ENCODE measurements at places on chromosomes 3 and 15.

- no peak for DNase-seq
These were observed 174.3 kb downstream of the EBLN2 start for GRCh38 chr3:73235768-73236167.

- DNase-seq, result no peak
These were observed 120.0 kb upstream of the ST8SIA2 start for GRCh38 chr15:92273723-92274122.

DNA sequence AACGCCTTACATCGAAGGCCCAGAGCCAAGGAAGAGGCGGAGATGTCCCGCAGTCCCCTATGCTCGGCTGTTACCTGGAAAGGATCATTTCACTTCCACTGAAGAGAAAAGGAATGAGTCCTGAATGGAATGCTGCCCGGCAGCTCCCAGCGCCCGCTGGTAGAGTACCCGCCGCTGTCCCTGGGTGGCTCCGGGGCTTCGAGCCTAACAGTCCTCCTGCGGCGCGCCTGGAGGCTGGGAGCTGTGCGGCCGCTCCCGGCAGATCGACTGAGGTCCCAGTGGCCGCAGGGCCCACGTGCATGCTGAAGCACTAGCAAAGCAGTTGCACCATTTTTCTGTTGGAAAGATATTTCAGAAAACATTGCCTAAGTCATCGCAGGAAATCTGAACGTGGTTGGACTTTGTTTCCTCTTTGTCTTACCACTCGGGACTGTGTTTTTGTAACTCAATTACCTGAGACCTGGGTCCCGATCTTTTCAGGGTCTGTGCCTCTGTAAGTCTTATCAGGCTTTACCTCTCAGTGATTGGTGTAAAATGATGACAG lies 984 bp downstream of the RNU6-1 start:
- no peak for DNase-seq

DNA sequence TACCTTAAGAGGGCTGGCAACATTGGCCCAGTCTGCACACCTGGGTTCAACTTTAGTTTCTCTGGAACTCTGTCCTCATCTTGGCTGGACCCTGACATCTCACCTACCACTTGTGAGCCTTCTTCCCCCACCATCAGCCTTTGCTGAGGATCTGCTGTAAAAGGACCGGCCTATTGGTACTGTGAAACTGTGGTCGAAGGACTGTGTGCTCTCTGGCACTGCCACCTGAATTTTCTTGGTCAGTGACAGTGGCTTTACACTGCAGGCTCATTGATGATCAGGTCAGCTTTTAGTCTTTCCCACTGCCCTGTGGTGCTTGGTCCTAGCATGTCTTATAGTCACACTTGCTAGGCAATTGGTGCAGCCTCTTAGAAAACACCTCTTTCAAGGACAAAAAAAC lies 86.9 kb downstream of the PEX5L start:
- DNase-seq, result no peak

DNA sequence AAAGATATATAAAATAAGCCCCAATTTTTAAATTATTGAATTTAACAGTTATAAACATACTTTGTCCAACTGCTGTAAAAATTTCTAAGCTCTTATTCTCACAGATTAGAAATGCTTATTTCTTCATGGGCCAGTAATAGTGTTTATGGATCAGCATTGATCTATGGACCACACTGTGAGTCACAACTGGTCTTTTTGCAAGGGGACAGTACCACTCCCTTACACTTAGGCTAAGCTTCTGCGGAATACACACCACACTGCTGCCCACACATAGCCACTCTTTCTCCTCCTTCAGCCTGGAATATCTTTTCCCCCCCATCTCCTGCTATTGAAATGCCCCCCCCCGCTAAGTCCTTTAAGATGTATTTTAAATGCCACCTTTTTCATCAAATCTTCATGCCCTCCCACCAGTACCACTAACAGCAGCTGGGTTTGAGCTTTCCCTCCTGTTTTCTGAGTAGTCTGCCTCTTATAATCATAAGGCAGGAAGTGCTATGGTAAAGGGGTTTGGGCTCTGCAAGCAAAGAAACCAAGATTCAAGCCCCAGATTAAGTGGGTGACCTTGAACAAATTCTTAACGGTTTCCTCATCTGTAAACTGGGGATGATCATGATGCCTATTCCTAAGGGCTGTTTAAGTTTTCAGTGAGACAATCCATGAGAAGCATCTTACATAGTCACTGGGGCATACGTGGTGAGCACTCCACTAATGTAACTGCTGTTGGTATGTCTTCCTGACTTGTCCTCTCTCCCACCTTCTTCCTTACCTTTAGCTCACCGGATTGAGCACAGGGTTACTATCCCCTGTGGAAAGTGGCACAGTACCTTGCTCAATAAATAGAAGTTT lies 69.2 kb downstream of the DCUN1D1 start:
- DNase-seq, result no peak

GRCh38 chr3:171284308-171285075 lies 175.7 kb downstream of the TNIK start:
- DNase-seq, result no peak

DNA sequence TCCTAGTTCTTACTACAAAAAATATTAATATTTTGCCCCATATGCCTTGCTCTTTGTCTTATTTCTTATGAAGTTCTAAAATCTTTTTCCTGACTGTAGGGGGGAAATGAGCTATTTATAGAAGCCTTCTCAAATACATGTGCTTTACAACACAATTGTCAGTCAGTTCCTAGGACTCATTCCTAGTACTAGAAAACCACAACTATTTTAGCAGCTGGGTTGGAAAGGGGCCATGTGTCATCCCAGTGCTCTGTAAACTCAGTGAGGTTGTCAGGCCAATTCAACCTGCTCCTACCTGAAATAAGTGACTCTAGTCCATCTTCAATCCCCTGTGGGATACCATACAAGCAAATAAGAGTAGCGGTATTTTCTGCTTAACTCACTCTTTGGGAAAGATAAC lies 153.8 kb downstream of the ULK4 start:
- DNase-seq, result no peak

GRCh38 chr3:42509111-42509510 lies 6.7 kb downstream of the VIPR1 start:
- DNase-seq, result no peak

- DNase-seq, result no peak
These were observed 357.2 kb downstream of the PDCD6IP start for GRCh38 chr3:34155666-34156065.

DNA sequence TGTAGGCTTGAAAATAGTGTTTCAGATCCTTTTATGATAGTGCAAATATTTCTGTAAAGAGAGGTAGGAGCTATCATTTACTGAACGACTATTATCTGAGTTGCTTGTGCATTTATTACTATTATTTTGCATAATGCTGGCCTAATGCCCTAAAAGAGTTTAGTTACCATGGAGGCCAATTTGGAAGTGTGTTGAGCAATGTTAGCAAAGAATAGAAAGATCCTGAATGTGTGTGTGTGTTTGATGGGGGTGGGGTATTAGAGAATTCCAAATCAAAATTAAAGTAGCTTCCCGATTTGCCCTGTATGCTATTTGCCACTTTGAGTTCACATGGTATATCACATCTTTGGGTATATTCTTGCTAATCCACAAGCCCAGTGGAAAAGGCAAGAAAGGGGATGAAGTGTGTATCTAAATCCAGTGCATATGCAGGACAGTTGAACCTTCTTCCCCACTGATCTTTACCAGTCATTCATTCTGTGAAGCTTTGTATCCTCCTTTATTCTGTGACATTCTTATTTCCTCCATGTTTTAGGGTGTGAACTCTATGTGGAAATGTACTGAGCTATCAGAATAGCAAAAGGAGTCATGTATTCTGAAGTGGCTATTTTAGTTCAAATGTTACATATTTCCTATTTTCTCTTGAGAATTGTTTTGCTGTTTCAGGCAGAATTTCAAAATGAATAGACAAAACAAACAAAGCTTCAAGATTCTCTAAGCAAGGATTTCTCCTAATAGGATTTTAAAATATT lies 45.7 kb upstream of the PLSCR5 start:
- DNase-seq, result no peak

- no peak for DNase-seq
These were observed 166.0 kb downstream of the ABHD5 start for GRCh38 chr3:43856761-43857160.

DNA sequence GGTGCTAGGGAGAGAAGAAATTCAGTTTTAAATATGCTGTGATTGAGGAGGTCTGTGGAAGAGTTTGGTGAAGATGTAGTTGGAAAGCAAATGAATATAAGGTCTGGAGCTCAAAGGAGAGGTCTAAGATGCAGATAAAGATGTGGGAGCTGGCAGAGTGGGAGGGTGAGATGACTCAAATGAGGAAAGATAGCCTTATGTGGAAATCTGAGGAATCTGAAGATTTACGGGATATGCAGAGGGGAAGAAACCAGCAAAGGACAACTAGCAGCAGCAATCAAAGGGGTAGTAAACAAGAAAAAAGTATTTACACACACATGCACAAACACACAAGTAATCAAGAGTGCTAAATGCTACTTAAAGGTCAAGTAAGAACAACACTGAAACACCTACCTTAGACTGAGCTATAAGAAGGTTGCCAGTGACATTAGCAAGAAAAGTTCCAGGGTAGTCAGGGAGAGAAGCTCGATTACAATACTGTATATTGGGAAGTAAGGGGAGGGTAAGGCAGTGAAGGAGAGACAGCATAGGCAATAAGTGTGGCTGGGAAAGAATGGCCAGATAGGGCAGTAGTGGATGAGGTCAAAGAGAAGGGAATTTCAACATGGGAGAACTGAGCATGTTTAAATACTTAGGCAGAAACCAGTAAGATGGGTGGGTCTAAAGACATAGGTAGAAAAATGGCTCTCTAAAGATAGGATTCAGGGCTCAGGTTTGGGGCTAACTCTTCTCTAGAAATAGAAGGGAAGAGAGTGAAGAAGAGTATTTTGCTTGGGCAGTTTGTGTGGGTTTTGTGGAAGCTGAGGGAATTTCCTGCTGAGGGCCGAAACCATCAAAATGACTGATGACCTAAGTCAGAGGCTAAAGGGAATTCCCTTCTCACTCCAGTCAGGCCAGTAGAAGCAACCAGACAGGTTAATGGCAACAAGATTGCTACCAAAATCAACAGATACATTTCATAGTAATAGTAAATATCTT lies 8.9 kb downstream of the CMTM6 start:
- no peak for DNase-seq
